ENCODE measurements at places on chromosomes 1 and 21.

GRCh38 chr1:23667411-23667810 lies 24.2 kb upstream of the RPL11 start:
- DNase-seq, result no peak

- DNase-seq, result no peak
These were observed 55.0 kb downstream of the SLX9 start for GRCh38 chr21:44994695-44995342.

GRCh38 chr1:19344372-19344810 lies 32.3 kb downstream of the SLC66A1 start:
- DNase-seq, result peak; percentile 34

DNA sequence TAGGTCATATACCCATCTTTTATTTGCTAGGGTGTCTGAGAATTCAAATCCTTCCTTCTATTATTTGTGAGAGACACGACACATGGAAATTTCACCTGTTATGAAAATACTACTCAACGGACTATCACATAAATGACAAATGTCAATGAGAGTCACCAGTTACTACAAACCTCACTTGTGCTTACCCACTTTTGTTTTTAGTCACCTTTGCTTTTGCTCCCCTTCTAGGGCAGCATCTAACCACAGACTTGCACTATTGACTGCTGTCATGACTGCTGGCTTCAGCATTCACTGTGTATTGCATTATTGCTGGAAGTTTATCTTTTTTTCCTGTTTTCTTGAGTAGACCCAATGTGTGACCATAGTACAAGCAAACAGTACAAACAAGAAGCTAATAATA lies 1048.0 kb downstream of the PLA2G4A start:
- DNase-seq, result no peak

DNA sequence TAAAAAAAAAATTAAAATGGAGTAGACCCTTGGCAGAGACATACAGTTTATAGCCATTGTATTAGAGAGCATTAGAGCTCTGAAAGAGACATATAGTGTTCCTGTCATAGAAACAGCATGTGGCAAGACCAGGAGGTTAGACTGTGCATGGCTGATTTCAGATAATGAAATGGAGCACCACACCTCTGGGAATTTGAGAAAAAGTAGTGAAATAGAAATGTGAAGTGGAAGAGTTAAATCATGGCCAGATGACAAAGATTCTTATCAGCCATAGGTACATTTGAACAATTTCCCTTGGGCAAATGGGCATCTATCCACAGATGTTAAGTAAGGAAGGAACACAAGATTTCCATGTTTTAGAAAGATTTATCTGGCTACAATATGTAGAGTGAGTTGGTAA lies 1083.1 kb downstream of the PLA2G4A start:
- no peak for DNase-seq

DNA sequence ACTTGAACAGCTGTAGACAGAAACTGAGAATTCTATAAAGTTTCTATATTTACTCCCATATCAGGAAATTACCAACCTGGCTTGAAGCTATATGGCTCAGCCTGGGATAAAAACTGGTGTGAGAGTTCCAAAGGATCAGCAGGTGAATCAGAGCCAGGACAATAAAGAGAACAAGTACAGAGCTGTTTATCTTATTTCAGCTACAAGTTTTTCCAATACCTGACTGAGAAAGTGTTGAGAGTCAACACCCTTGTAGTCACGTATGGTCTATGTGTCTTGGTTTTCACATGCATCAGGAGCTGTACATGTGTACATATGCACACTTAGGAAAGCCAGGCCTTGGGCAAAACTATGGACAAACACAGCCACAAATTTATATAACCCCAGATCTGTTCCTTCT lies 40.7 kb upstream of the CXADR start:
- DNase-seq, result no peak

DNA sequence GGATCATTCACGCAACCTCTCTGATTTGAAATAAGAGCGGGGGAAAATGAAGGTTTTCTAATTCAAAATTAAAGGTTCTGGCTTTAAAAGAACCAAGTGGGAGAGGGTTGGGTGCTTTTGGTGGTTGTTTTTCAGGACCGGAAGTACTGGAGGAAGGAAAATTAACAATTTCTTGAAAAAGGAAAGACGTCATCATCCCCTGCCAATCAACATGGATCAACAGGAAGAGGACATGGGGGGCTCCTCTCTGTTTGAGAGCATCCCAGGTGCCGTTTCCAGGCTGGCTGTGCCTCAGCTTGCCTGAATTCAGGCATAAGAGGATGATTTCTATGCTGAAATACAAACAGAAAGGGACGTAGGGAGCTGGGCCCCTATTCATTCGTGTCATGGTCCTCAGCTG lies 21.6 kb upstream of the NID1 start:
- DNase-seq, result no peak

DNA sequence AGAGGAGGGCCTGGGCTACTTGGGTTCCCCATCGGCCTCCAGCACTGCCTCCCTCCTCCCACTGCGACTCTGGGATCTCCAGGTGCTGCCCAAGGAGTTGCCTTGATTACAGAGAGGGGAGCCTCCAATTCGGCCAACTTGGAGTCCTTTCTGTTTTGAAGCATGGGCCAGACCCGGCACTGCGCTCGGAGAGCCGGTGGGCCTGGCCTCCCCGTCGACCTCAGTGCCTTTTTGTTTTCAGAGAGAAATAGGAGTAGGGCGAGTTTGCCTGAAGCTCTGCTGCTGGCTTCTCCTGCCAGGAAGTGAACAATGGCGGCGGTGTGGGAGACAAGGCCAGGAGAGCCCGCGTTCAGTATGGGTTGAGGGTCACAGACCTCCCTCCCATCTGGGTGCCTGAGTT lies 24.4 kb downstream of the EIF2D start:
- no peak for DNase-seq

DNA sequence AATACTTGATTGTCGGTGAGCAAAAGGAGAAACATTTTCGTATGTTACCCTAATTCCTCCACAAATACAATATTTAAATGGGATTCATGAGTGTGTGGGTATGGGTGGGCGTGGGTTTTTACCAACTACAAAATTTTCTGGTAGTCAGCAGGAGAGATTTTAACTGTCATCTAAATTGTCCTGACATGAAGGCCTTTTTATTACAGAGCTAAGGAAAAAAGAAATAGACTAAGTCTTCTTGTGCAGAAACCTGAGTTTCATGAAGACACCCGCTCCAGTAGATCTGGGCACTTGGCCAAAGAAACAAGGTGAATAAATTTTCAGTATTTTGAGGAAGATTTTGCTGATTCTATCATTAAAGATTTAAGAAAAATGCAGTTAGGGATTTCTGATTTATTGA lies 752 bp downstream of the RGS18 start:
- DNase-seq, result no peak

DNA sequence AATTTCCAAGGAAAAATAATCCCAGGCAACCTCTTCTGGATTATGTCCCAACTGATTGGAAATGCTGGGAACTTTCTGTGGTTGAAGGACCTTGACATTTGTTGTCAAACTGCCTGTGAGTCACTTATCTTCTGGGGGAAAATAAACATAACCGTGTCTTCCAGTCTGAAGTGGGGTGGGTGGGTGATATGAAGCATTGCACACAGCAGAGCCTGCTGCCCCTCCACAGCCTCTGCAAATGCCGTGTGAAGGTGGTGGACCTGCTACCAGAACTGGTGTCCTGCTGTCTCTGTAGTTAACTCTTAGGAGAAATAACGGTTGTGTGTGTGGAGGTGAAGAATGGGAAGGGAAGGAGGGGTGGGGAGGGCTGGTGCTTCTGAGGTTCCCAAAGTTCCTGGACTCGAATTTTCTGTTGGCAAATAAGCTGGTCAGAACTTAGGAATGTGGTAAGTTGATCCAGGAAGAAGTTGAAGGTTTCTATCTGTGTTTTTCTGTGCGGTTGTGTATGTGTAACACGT lies 23.2 kb downstream of the GALNT2 start:
- no peak for DNase-seq

DNA sequence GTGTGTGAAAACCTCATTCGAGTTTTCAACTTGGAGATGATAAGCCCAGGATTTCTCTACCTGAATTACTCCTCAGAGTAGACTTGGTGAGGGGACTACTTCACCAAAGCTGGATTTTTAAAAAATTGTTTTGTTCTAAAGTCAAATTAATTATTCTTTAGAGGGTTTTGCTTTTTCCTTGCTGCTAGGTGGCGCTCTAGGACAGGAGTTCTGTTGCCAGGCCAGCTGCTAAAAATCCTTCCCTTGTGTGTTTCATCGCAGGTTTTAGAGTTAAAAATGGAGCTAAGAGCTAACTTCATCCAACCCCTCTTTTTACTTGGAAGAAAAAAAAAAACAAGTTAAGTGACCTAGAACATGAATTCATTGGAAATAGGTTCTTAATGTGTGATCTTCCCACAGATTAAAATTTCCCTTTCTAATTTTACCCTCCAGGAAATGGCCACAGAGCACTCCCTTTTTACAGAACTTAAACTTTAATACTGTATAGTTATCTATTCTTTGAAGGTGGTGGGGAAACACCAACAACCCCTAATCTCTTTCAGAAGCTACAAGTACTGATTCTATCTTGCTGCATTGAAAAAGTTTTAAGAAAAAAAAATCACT lies 36.7 kb upstream of the FAM163A start:
- peak; percentile 13 for DNase-seq

GRCh38 chr1:183907070-183907469 lies 102.2 kb downstream of the RGL1 start:
- no peak for DNase-seq

DNA sequence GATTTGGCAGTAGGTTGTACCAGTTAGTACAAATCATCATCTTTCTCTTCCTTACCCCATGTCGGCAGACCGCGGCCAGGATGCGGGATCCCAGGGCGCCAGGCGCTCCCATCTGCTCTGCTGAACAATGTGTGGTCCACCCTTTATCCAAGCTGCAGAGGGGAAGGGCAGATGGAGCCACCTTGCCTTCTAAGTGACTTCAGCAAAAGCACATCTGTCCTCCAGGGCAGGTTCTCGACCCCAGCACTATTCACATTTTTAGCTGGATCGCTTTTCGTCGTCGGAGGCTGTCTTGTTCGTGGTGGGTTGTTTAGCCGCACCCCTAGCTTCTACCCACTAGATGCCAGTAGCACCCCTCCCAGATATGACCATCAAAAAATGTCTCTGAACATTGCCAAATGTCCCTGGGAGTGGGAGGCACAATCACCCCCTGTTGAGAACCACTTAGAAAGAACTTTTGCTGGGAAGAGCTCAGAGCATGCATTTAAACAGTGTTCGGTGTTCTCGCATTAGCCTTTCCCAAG lies 58.1 kb upstream of the SIM2 start:
- DNase-seq, result no peak

DNA sequence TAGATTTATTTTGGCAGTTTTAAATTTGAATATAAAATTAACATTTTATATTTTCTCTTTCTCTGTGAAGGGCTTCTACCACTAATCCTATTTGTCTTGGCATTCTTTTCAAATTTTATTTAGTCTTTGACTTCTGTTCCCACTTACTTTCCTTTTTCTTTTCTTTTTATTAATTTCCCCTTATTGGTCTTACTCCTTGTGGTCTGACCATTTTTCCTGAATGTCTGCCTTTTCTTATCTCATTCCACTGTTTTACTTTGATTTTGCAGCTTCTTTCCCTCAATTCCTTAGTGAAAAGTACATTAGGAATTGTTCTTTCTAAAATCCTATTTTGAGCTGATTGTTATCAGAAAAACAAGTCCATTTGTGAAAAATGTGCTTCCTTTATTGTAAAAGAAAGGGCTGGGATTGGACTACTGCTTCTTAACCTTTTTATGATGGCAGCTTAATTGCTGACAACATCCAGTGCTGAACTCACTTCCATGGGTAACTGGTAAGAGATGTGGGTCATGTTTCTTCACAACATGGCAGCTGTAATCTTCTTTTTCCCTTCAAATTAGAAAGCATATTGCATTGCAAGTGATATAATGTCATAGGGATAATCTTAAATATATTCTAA lies 284.6 kb downstream of the DNM3 start:
- DNase-seq, result no peak

- no peak for DNase-seq
These were observed 170.5 kb downstream of the TOMM20 start for GRCh38 chr1:234958066-234958705.

DNA sequence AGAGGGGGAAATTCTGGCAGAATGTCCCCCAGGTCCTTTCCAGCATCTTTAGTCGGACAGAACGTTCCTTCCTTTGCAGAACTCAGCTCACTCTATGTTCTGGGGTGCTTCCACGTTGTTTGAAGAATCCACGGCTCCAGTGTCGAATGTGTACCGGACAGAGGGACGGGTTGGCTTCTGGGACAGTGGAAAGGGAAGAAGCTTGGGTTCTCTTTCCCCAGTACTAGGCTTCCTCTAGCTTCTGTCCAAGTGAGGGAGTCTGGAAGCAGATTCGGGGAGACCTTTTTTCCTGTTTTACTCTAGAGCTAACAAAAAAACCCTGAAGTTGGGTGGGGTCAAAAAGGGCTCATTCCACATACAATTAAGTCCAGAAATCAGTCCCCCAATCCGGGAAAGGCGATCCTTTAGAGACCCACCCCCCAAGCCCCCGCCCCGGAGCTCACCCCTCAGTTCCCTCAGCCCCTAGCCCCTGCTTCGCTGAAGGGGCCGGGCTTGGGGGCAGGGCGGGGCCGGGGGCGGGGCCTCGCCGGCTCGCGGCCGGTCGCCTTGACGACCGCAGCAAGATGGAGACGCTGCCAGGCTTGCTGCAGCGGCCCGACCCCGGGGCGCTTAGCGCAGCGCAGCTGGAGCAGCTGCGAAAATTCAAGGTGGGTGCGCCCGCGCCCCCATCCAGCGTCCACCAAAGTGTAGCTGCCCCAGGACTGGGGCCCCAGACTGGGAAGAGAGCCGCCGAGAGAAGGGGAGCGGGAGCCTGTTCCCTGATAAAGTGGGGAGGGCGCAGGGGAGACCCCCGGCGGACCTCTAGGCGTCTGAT lies at the start of gene RIIAD1:
Gene RIIAD1 (plus strand): TSS at position 549 of the 814 bp plus-strand sequence. CDS start 15 bp downstream, at position 564.
- peak; percentile 27 for DNase-seq

- DNase-seq, result no peak
These were observed 398.3 kb upstream of the POU3F1 start for GRCh38 chr1:38444770-38445442.

DNA sequence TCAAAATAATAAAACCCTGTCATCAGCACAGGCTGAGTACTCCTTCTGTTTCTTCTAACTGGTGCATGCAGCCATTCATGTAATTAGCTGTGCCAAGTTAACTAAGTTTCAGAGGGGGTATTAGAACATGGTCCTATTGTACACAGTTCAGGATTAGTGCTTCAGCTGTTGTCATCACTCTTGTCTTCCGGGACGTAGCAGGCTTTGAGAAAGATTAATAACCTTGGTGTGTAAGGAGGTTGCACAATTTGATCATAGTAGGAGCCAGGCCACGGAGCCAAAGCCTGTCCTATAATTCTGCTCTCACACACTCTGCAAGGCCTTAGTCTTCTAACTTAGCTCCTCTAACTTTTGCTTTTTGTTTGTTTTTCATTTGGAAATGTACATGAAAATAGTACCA lies 44.7 kb downstream of the PTGFRN start:
- no peak for DNase-seq

DNA sequence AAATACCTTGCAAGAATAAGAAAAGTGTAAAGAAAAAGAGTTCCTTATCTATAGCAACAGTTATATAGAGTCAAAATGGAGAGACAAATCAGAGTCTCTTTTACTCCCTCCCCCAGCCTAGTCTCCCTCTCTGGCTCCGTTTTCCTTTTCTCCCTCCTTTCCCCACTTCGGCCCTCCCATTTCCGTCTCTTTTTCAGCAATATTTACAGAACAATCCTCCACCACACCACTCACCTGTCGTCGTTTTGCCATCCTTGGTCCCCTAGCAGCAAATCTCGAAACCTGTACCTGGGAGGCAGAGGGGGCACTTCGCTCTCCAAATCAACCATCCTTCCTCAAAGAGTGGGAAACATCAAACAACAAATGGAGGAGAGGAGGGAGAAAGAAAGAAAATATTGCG lies 259 bp downstream of the KCNT2 start:
- DNase-seq, result no peak

GRCh38 chr1:1677718-1678580 lies 14.6 kb downstream of the SLC35E2B start:
- no peak for DNase-seq

- DNase-seq, result peak; percentile 49
These were observed 374 bp downstream of the SH2D5 start for GRCh38 chr1:20732071-20732587.

Data from stimulated activated CD8-positive, alpha-beta memory T cell treated with anti-CD3 and anti-CD28 coated beads, Interleukin-2, amount 100 ng/mL, for 48 hours (primary cell).